Right ventricle myocardium superior (tissue), 1 donor: ENCODE measurements at places on chromosomes 7 and 10. TPM values are rescaled to one million over a fixed set of nuclear protein-coding genes. Genes with fewer than 3 reads are reported as not detected.

The LAMB1 gene
- total RNA-seq, result 62.1 TPM

The MINDY3 gene
- total RNA-seq, result 16.7 TPM

DNA sequence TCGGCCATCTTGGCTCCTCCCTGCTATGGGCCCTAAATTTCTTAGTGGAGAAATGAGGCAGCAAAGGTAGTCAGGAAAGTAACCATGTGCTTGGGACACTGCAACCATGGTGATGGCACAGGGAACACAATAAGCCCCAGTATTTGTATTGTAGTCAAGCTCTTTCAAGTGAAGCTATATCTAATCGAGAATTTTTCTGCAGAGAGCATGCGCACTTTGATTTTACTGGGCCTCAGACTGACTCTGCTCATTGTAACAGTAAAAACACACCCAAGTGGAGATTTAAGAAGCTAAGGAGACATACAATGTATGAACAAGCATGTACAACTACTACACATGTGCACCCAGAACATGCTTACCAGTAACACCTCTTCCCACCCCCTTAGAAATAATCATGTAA is 67.3 kb upstream of the TMEM229A start:
- no peak for DNase-seq

DNA sequence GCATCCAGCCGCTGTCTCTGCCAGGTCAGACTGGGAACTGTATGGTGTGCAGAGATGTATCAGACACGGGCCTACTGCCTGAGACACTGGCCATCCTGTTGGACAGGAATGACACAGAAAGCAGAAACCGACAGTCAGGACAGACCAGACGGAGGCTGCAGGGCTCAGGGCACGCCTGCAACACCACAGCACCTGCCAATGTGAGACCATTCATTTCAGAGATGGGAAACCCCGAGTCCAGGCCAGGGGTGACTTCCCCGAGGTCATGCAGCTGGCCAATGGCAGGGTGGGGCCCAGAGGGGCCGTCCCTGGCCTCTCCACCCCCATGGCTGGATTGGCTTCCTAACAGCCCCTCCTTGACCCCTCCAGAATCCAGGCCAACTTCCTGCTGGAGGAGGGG is 34.7 kb downstream of the GRID1 start:
- no peak for DNase-seq

- no peak for DNase-seq
Measured at GRCh38 chr7:22992874-22993840, 20.8 kb downstream of the HYCC1 start.

GRCh38 chr7:132547821-132548220 is 28.4 kb downstream of the PLXNA4 start:
- DNase-seq, result no peak

DNA sequence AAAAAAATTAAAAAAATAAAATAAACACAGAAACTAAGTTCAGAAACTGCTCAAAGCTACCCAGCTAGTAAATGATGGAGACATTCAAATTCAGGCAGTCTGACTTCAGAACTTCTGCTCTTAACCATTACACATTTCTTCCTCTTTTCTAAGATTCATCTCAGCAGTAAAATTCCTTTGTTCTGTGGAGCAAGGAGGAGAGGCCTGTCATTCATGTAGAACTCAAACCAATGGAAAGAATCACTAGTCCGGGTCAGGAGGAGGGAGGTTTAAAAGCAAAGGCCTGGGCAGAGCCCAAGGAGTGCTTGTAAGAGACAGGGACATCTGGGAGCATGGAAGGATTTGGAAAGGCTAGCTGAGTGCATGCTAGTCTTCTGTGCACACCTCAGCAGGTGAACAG is 37.9 kb upstream of the DNAJB12 start:
- DNase-seq, result no peak

DNA sequence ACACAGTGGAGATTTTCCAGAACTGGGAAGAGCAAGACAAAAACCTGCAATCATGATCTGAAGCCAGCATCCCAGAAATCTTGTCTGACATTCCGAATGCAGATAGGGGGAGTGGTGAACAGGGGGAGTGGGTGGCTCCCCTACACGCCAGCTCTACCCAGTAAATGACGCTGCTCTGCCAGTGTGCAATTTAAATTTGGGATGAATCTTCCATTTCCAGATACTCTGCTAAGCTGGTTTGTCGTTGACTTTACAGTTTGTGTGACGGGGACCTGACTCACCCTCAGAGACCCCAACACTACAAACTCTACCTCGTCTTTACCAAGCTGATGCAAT is 68.7 kb upstream of the CAMK2B start:
- DNase-seq, result no peak

GRCh38 chr7:152363798-152364197 is 72.0 kb downstream of the KMT2C start:
- DNase-seq, result no peak

- DNase-seq, result no peak
Measured at GRCh38 chr10:49168831-49169500, 19.2 kb downstream of the TMEM273 start.
